ENCODE measurements at places on chromosomes 11 and 22. TPM values are rescaled to one million over a fixed set of nuclear protein-coding genes. Genes with fewer than 3 reads are reported as not detected.

DNA sequence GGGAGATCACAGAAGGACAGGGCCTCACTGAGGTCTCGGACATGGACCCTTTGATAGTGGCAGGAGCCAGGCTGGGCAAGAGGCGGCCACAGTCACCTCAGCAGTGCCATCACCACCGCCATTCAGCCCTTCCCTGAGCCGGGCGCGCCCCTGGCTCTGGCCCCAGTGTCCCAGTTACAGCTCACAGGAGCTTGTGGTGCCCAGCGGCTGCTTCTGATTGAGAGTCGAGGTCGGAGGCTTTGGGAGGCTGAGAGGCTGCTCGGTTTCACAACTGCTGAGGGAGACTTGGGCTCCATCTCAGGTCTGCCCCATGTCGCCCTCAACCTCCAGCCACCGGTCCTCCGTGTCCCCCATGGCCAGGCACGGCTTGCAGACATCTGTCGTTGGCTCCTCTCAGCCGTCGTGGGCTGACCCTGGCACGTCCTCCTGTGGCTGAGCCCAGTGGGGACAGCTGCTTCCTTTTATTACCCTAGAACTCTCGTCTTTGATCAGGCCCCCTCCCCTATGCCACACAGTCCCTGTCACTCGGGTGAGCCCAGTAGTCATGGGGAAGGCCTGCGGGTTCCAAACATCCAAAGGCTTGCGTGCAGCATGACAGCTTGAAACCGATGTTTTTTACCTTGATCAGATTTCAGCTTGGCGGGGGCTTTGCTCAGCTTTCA, 28.4 kb upstream of the PPP6R3 start:
- no peak for DNase-seq

DNA sequence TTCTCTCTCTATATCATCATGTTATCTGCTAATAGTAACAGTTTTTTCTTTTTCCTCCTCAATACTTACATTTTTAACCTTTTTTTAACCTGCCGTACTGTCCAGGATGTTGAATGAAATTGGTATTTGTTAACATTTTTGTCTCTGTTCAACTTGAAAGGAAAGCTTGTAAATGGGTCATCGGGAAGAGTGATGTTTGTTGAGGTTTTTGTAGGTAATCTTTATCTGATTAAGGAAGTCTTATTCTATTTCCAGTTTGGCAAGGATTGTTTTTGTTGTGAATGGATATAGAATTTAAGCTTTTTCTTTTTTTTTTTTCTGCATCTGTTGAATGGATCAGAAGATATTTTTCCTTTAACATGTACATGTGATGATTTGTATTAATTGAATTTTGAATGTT, 8.1 kb upstream of the NNMT start:
- DNase-seq, result no peak

DNA sequence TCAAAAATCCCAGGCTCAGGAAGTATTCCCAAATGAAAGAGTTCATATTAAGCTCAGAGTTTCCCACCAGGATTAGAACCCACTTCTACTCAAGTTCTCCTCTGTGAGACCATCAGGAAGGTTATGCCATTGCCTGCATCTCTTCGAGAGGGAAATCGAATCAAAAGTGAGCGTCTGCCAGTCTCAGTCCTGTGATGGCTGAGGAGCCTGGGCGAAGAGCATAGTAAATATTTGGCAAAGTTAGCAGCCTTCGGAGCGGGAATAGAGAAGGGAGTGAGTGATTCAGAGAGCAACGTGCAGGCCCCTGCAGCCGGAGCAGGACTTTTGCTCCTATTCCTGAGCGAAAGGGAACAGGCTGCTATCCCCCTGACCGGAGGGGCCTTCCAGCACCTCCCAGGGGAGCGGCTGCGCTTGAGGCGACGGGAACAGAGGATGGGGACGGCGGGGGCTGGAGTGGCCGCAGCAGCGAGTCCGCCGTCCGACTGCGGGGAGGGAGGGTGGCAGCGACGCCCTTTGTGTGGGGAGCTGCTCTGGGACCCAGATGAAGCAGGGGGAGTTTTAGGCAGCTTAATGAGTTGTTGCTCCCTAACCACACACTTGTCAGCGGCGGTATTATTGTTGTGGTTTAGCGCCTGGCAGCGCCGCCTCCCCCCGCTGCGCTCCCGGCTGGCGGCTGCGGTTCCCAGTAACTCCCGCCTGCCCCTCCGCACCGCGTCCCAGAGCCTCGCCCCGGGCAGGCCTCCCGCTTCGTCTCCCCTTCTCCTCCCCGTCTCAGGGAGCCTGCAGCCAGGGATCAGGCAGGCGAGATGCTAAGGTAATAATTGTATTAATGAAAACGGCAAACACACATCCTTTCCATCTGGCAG, 21.7 kb upstream of the NRGN start:
- DNase-seq, result peak; percentile 34

DNA sequence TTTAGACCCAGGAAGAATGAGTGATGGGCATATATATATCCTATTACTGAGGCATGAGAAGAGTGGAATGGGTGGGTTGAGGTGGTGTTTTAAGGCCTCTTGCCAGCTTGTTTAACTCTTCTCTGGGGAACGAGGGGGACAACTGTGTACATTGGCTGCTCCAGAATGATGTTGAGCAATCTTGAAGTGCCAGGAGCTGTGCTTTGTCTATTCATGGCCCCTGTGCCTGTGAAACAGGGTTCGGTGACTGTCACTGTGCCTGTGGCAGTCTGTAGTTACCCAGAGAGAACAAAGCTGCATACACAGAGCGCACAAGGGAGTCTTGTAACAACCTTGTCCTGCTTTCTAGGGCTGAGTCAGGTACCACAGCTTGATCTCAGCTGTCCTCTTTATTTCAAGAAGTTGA, 11.7 kb downstream of the LIMK2 start:
- no peak for DNase-seq

DNA sequence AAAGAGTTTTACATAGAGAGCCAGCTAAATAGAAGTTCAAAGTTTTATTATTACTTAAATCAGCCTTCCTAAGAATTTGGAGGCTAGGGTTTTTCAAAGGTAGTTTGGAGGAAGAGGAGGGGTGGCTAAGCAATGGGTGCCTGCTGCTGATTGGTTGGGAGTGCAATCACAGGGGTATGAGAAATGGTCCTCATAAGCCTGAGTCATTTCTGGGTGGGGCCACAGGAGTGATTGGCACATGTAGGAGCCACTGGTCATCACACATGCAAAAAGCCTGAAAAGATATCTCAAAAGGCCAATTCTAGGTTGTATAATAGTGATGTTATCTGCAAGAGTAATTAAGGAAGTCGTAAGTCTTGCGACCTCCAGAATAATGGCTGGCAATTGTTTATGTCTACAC, 12.9 kb downstream of the OR51L1 start:
- DNase-seq, result no peak

The PHF21A gene
- 9.7 TPM for total RNA-seq

The NTM gene
- total RNA-seq, result 17.8 TPM

The A4GALT gene
- total RNA-seq, result 1.6 TPM

The PRAME gene
- total RNA-seq, result not detected

Data from IMR-90 (cell line).